ENCODE measurements at places on chromosomes 2 and 18.

DNA sequence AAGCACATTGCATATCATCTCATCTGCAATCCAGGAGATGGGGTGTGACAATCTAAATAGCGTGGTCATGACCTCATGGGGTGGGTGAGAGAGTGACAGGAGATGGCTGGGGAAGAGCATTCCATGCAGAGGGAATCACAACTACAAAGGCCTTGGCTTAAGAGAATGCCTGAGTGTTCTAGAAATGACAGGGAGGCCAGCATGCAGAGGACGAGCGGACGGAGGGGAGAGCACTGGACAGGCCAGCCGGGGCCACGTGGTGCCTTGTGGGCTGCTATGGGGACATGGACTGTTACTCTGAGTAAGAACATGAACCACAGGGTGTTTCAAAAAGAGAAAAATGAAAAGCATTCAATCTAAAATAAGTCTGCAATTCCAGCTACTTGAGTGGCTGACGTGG is 117.9 kb upstream of the ODC1 start:
- H3K4me3 ChIP-seq = no peak overlapping the region
- no peak for DNase-seq
- no peaks in the 10 kb centered on the region for H3K27me3 ChIP-seq
- H3K36me3 ChIP-seq = peaks cover 10% of the 10 kb centered on the region
- H3K27ac ChIP-seq = no peak overlapping the region

- no peak for DNase-seq
- H3K36me3 ChIP-seq = no peaks in the 10 kb centered on the region
- no peaks in the 10 kb centered on the region for H3K27me3 ChIP-seq
- H3K27ac ChIP-seq = no peak overlapping the region
- H3K4me3 ChIP-seq = no peak overlapping the region
- no peaks in the 10 kb centered on the region for H3K4me1 ChIP-seq
Observed at GRCh38 chr2:190210471-190210870, 109.2 kb downstream of the HIBCH start.

- H3K36me3 ChIP-seq = no peaks in the 10 kb centered on the region
- H3K4me3 ChIP-seq = no peak overlapping the region
- no peaks in the 10 kb centered on the region for H3K27me3 ChIP-seq
- no peak for DNase-seq
- no peaks in the 10 kb centered on the region for H3K4me1 ChIP-seq
Observed at GRCh38 chr2:148167855-148168254, 147.0 kb downstream of the MBD5 start.

DNA sequence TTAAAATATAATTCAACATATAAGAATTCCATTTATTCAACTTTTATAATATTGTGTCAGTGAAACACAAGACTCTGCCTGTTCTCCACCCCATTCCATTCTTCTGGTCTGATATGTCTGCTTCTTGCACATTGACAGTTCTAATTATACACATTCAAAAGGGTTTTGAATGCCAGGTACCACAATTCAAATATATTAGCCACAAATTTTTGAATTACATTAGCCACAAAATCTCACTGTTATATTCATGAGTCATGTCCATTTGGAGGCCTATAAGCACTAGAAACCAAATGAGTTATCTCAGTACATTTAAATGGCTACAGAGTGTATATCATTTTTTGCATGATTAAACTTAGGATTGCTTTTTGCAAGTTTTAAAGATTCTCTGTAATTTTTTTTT is 72.1 kb downstream of the CCDC150 start:
- no peak overlapping the region for H3K27ac ChIP-seq
- no peak overlapping the region for H3K4me3 ChIP-seq
- H3K36me3 ChIP-seq = peaks cover 51% of the 10 kb centered on the region
- DNase-seq = no peak
- H3K27me3 ChIP-seq = no peaks in the 10 kb centered on the region

DNA sequence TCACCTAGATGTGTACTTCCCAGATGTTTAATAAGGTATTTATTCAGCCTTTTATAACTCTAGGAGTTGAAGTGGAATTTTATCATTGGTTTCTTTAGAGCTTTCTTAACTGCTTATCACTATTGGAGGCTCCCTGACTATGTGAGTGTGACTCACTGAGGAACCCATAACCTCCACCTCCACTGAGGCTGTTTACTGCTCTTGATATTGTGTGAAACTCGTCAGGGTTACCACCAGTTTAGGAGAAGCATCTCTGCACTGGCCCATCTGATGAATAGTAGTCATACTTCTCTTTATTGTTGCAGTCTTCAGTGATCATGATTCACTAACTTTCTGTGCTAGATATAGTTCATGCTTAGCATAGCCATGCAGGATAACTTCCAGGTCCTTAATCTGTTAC is 79.6 kb upstream of the UBXN4 start:
- H3K4me3 ChIP-seq = no peak overlapping the region
- no peak for DNase-seq
- no peak overlapping the region for H3K27ac ChIP-seq
- H3K4me1 ChIP-seq = no peaks in the 10 kb centered on the region
- H3K36me3 ChIP-seq = peaks cover 32% of the 10 kb centered on the region
